Omental fat pad (tissue), 4 donors: ENCODE measurements at places on chromosomes 2 and 18. TPM values are rescaled to one million over a fixed set of nuclear protein-coding genes. Genes with fewer than 3 reads are reported as not detected.

Gene MYO7B
- total RNA-seq = 0.46 TPM

Gene MDH1B
- total RNA-seq = not detected

Gene XDH
- 0.63 TPM for total RNA-seq

Gene KCNG2
- total RNA-seq = 0.96 TPM

Gene IGFBP5
- 852 TPM for total RNA-seq

Gene STK36
- total RNA-seq = 15.6 TPM

Gene LIPG
- 1.2 TPM for total RNA-seq

Gene ZDBF2
- total RNA-seq = 11.5 TPM

- DNase-seq = no peak
Observed at GRCh38 chr2:85578243-85579180, 1.1 kb downstream of the VAMP8 start.

- DNase-seq = no peak
Observed at GRCh38 chr2:230956827-230957755, 32.0 kb upstream of the GPR55 start.

DNA sequence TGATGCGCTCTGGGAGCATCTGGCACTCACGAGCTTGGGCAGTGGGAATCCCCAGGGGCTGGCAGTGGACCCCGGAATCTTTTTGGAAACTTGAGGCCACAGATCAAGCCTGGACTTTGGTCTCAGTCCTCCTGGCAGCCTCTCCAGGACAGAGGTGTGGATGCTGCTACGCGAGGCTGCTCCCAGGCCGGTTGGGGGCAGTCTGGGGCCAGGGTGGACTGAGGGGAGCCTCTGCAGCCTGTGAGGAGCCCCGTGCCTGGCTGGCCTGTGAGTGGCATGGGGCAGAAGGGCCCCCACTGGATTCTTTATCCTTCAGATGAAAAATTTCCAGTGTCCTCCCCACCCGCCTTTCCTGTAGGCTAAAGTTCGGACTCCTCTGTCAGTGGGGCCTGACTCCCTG, 12.7 kb upstream of the DES start:
- no peak for DNase-seq

DNA sequence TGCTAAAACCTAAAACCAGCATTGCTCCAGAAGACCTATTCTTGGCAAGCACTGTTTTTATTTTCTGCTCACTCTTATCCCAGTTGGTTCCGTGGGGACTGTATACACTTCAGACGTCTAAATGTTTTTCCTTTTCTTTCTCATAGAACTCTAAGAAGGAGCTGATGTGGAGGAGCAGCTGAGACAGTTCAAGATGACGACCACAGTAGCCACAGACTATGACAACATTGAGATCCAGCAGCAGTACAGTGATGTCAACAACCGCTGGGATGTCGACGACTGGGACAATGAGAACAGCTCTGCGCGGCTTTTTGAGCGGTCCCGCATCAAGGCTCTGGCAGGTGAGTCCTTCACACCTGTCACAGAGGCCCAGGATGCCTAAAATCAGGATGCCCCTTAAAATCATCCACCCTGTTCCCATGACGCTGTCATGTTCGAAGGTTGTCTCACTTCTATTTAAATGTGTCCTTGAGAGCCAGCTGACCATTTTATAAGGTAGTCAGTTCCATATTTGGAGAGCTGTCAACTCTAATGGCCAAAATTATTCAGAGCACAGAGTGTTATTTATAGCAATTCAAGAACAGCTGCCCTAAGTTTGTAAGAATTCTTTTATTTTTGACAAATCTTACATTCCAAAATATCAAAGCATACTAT, 70.2 kb downstream of the SPTBN1 start:
- no peak for DNase-seq

- DNase-seq = peak; percentile 66
Observed at GRCh38 chr2:134917888-134918525, 615 bp upstream of the CCNT2 start.

DNA sequence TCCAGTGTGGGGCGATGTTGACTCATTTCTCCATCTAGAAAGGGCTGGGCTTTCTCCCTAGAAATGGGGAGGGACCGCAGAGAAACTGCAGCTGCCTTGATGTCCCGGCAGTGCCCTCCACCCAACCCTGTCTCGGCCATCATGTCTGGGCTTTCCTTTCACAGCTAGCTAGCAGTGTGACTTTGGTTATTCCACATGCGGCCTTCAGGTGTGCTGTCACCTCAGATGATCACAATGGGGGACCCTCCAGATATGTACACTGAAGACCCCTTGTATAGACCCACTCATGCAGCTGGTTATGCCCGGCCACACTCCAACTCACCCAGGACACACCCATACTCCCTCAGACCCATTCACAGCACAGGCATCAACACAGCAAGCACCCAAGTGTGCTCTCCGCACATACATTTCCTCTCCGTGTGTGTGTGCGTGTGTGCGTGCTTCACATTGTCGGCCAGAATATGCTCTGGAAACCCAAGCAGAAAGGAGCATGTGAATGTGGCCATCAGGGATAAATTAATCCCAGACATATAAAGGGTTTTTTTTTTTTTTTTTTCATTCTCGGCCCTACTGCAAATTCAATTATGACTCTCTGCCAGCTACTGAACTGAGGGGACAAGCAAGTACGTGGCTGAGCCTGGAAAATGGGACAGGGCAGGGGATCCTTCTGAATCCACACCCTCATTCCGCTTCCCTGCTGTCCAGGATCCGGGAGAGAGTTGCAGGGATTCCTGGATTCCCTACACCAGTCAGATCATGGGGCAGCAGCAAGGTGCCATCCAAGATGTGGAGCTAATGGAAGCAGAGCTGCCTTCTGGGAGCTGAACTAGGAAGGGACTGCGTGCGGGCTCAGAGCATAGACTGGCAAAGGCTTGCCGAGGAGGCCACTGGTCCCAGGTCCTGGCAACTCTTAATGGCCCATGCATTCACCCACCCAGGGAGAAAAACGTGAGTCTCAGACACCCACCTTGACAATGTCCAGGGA, 240.2 kb downstream of the DYSF start:
- no peak for DNase-seq

GRCh38 chr2:139353874-139354273, 573.7 kb upstream of the NXPH2 start:
- DNase-seq = no peak

GRCh38 chr2:178152033-178152432, 39.8 kb downstream of the RBM45 start:
- DNase-seq = no peak

GRCh38 chr2:242053921-242054320, 184.4 kb downstream of the RTP5 start:
- no peak for DNase-seq

GRCh38 chr2:227106845-227107759, 56.9 kb downstream of the COL4A4 start:
- no peak for DNase-seq
